Activated CD4-positive, alpha-beta T cell treated with anti-CD3 and anti-CD28 coated beads for 4 hours (primary cell): ENCODE measurements at places on chromosomes 11 and 22.

DNA sequence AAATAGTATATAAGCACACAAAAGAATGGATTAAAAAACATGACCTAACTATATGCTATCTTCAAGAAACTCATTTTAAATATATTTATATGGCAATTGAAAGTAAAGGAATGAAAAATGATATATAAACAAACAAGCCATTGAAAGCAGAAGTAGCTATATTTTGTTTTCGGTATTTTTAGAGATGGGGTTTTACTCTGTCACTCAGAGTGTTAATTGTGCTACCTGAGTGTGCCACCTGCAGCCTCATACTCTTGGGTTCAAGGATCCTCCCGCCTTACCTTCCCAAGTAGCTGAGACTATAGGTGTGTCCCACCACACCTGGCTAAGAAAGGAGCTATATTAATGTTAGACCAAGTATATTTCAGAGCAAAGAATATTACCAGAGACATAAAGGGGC is 624.1 kb downstream of the BUD13 start:
- DNase-seq, result no peak

GRCh38 chr11:45921561-45922424 is 663 bp upstream of the LARGE2 start:
- DNase-seq, result no peak

GRCh38 chr11:93464927-93465540 is 78.2 kb downstream of the SMCO4 start:
- no peak for DNase-seq

- peak; percentile 46 for DNase-seq
Observed at GRCh38 chr11:35617687-35618496, at the start of gene FJX1. Gene FJX1 (plus strand): TSS chr11:35618460. CDS start chr11:35618637, 177 bp downstream.

GRCh38 chr22:38313384-38313955 is 3.8 kb downstream of the CSNK1E start:
- no peak for DNase-seq

- DNase-seq, result no peak
Observed at GRCh38 chr22:17946662-17947367, 77.5 kb downstream of the MICAL3 start.
